ENCODE measurements at places on chromosomes 12 and 14. TPM values are rescaled to one million over a fixed set of nuclear protein-coding genes. Genes with fewer than 3 reads are reported as not detected.

DNA sequence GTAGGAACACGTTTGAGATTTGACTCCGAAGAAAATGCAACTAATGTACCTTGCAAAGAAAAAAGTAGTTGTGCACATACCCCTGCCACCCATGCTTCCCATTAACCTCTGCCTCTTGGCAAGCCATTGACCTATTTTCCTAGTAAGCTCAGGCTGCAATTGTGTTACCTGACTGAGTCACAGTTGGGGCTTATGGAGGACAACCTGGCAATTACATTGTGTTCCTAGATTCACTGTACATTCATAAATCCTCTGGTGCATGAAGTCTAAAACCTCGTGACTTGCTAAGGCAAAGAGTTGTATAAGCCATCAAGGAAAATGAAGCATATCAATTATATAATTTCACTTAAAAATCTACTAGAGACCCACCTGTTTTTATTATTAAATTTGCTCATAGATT is 62.0 kb upstream of the DUSP6 start:
- peak; percentile 88 for ATAC-seq

ACVRL1 gene
- total RNA-seq, result 4.9 TPM

KRT83 gene
- total RNA-seq, result not detected

DNA sequence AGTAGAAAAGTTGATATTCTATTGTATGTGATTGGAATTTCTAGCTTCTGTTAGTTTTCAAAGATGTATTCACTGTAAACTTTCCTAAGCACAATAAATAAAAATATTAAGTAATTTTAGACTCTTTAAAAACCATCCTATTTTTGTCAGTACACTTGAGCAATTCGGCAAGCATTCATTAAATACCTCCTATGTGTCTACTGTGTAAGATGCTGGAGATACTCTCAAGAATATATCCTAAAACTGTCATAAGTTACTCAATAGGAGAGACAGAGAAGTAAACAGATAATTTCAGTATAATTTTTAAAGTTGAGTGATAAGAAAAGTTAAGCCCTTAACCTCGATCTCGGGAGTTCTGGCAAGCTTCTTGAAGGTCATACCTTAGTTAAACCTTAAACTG is 46.1 kb downstream of the FANCM start:
- ATAC-seq, result no peak

GRCh38 chr14:74891870-74892269 is 10.2 kb downstream of the DLST start:
- ATAC-seq, result peak; percentile 54

STON2 gene
- total RNA-seq, result 54.0 TPM

DNA sequence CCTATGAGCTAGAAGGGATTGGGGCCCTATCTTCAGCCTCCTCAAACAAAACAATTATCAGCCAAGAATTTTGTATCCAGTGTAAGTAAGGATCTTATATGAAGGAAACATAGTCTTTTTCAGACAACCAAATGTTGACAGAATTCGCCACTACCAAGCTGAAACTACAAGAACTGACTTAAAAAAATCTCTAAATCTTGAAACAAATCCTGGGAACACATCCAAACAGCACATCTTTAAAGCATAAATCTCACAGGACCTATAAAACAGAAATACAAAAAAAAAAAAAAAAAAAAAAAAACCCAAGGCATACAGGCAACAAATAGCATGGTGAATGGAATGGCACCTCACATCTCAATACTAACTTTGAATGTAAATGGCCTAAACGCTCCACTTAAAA is 41.3 kb upstream of the LMNTD1 start:
- no peak for ATAC-seq

DNA sequence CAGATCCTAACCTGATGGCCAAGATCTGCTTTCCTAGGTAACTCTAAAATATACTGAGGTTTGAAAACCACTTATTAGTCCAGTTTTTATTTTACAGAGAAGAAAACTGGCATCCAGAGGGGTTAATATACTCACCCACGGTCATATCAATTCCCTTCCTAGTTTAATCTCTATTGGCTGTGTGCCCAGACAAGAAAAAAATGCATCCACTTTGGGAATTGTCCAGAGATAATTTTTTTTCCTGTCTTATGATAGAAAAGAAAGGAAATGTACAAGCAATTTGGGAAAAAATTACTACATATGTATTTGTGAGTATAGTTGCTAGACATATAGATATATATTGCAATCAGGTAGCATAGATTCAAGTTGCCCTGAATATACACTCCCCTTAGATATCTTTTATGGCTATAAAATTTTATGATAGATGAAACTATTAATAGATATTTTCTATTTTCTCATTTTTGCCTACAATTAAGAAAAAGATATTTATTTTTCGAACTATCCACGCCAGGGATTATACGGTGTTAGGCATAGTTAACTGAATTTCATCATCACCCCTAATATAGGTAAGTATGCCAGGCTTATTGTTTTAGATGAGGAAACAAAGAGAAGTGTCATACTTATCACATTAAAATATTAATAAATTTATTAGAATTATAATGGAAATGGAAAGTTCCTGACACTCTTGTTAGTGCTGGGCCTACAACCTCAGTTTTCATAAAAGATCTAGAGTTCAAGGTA is 100.5 kb upstream of the SLC38A2 start:
- no peak for ATAC-seq

SERPINA5 gene
- total RNA-seq, result 0.28 TPM

DNA sequence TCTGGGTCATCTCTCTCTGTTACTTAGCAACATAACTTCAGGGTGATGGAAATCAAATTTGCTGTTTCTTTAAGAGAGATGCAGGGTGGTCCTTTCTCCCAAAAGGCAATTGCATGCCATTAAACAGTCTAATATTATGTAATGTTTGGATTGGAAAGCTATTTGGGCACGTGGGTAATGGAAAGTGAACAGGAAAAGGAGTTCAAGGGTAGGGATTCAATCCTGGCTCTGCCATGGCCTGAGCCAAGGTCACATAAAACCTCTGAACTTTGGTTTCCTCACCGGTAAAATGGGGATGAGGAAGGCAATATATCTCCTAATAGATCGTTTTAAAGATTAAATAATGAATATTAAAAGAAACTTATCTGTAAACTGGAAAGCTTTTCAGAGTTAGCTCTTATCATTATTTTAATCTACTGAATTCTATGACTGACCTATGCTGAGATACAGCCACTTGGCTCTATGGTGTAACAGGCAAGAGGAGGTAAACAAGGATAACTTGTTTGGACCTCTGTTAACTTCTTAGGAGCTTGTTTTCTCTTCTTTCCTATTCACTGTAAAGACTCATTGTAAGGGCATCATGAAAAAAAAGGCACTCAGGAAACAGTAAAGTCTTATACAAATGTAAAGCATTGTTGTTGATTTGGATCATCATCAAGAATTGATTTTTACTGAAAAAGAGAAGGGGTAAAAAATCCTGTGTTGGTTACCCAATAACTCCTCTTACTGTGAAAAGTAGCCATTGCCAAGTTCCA is 55.7 kb upstream of the OVCH1 start:
- no peak for ATAC-seq

FAM90A1 gene
- total RNA-seq, result 0.16 TPM

COA8 gene
- 30.3 TPM for total RNA-seq

All from esophagus mucosa (tissue), 1 donor.